ENCODE measurements at places on chromosomes 1 and 21.

DNA sequence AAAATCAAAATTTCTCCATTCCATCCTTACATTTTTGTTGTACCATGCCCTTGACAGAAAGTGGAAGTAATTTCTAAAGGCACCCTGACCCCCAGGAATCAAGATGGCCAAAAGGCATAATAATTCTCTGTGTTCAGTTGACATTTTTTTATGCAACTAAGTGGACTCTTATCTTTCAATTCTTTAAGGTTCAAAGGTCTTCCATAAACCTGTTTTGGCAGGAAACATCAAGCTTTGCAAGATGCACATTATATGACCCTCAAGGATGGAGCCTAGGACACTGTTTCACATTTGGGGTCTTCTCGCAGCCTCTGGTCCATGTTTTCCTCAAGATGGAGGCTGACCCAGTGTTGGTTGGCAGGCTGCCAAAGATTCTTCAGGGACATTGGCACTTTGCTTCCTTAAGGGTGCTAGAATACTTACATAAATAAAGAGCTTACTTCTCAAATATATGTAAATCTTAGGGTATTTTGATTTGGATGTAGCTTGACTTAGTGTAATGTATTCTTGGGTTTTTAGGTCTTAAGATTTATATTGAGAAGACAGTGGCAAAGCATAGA, 48.0 kb upstream of the COG2 start:
- no peaks in the 10 kb centered on the region for H3K4me1 ChIP-seq
- no peak for DNase-seq
- no peaks in the 10 kb centered on the region for H3K36me3 ChIP-seq

DNA sequence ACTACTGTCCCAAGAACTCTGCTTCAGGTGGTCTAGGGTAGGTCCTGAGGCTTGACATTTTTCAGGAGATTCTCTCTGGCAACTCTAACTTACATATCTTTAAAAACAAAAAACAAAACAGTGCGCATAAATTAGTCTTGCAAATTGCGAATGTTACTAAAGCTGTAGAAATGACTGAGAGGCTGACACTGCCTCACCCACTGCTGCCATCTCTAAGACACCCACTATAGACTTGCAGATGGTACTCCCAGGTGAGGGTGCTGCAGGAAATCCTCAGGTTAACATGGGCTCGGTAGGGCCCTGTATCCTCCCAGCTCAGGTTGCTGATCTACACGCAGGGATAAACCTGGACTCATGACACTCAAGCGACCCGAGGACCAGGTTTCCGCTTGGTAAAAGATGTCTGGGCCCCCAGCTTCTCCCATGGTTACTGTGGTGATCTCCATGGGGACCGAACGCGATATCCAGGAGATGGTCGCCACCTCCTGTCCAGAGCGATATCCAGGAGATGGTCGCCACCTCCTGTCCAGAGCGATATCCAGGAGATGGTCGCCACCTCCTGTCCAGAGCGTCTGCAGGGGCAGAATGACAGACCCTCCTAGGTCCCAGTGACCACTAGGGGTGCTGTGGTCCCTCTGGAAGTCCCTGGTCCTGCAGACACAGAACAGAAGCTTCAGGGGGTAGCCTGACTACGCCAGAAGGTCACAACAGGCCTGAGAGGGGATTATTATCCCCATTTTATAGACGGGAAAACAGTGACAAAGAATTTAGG, 16.2 kb upstream of the LY9 start:
- no peaks in the 10 kb centered on the region for H3K4me1 ChIP-seq
- H3K36me3 ChIP-seq = no peaks in the 10 kb centered on the region
- DNase-seq = no peak
- H3K4me3 ChIP-seq = no peak overlapping the region

- no peak overlapping the region for H3K4me3 ChIP-seq
- no peaks in the 10 kb centered on the region for H3K4me1 ChIP-seq
- no peaks in the 10 kb centered on the region for H3K36me3 ChIP-seq
- no peak for DNase-seq
These were observed 218.0 kb upstream of the FGGY start for GRCh38 chr1:59078866-59079265.

- no peak overlapping the region for H3K27ac ChIP-seq
- no peak overlapping the region for H3K4me3 ChIP-seq
- no peaks in the 10 kb centered on the region for H3K4me1 ChIP-seq
These were observed 299.8 kb downstream of the DISC1 start for GRCh38 chr1:231926340-231926739.

- no peak overlapping the region for H3K4me3 ChIP-seq
- DNase-seq = no peak
- no peaks in the 10 kb centered on the region for H3K27me3 ChIP-seq
- no peaks in the 10 kb centered on the region for H3K36me3 ChIP-seq
- peaks cover 17% of the 10 kb centered on the region for H3K4me1 ChIP-seq
These were observed 41.3 kb downstream of the RIPK4 start for GRCh38 chr21:41725421-41726031.

DNA sequence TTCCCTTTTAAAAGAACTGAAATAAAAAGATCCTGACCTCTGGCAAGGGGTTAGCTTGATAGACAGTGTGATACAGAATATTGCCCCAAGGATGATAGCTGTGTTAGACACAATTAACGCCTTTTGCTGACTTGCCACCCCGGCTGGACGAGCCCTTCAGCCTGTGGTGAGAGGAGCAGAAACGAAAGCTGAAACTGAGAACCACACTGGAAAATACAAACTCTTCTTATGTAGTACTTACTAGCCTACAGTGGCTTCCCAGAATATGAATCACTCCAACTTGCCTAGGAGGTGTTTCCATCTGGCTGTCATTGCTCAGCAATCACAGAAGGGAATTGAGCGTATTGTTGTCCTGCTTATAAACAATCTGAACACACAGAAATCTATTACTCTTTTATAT, 22.9 kb downstream of the SAMSN1 start:
- DNase-seq = no peak
- H3K36me3 ChIP-seq = no peaks in the 10 kb centered on the region
- no peaks in the 10 kb centered on the region for H3K27me3 ChIP-seq
- no peak overlapping the region for H3K27ac ChIP-seq
- H3K4me3 ChIP-seq = no peak overlapping the region

DNA sequence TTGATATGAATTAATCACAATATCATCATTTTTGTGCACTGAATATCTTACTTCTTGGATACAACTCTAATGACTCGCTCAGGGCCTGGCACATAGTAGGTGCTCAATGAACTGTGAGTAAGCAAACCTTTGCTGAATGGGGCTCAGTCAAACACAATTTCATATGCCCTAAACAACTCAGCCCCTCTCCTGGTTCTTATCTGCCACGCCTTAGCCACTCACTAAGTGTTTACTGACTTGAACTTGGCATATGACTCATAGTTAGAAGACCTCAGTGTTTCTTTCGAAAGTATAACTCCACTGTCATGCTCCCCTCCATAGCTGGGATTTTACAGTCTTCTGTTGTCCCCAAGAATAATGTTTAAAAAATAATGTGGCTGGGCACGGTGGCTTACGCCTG, 4.8 kb upstream of the IFNLR1 start:
- H3K36me3 ChIP-seq = no peaks in the 10 kb centered on the region
- H3K4me3 ChIP-seq = no peak overlapping the region
- H3K27me3 ChIP-seq = no peaks in the 10 kb centered on the region
- no peak overlapping the region for H3K27ac ChIP-seq

DNA sequence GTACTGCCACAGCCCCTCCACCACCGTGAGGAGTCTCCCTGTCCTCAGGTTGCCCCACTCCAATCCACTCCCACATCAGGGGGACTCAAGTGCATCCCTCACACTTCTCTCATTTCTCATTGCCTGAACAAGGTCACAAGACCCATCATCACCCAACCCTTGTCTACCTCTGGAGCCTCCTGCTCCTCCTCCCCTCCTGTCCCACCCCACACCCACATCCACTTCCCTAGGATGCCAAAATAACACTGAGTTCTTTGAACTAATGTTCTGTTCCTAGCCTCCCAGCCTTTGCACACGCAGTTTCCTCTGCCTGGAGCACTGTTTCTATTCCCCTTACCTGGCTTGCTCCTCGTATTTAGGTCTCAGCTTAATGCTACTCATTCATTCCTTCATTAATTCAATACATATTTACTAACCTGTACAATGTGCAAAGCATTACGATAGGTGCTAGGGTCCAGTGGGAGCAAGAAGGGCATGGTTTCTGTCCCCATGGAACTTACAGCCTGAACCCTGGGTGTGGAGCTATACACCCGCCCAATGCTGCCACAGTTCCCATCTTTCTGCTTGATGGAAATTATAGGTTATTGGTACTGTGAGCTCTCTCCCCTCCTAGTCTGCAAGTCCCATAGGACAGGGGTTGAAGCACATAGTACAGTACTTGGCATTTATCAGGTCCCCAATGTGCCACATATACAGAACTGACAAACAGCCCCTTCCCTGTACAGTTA, 96.1 kb upstream of the GRIK3 start:
- peaks cover 37% of the 10 kb centered on the region for H3K27me3 ChIP-seq
- no peaks in the 10 kb centered on the region for H3K4me1 ChIP-seq
- no peak for DNase-seq

Data from tibial artery (tissue), 4 donors.